Chondrocyte (in vitro differentiated cells): ENCODE measurements at places on chromosomes 6 and 20. TPM values are rescaled to one million over a fixed set of nuclear protein-coding genes. Genes with fewer than 3 reads are reported as not detected.

DNA sequence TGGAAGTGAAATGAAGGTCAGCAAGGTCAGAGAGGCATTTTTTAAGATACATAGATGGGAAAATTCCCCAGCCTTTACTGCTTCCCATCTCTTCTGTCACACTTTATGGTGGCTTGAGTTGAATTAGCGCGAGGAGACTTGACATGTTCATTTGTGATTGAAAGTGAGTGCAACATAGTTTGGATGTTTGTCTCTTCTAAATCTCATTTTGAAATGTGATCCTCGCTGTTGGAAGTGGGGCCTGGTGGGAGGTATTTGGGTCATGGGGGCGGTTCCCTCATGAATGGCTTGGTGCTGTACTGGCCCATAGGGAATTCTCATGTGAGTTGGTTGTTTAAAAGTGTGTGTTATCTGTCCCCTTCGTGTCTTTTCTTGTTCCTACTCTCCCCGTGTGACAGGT, 237.2 kb downstream of the CDKAL1 start:
- no peak overlapping the region for H3K27ac ChIP-seq
- no peak overlapping the region for H3K4me3 ChIP-seq
- no peaks in the 10 kb centered on the region for H3K36me3 ChIP-seq
- DNase-seq: no peak
- no peaks in the 10 kb centered on the region for H3K27me3 ChIP-seq

DNA sequence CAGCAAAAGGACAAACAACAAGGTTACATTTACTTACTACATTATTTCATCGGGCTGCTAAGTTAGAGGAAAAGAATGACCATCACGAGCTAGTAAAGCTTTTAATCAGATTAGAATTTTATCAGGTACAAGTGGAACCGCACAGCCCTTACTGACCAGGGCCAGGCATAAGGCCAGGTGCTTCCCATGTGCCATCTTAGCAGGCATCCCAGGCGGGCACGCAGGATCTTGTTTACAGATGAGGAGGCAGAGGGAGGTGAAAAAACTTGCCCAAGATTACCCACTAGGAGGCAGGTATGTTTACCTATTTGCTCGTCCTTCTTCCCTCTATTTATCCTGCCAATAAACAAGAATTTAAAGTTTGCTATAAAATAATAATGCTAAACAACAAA, 10.7 kb downstream of the EZR start:
- H3K27me3 ChIP-seq: no peaks in the 10 kb centered on the region
- no peak overlapping the region for H3K4me3 ChIP-seq
- H3K4me1 ChIP-seq: peaks cover 30% of the 10 kb centered on the region

Gene VWA7
- 0.15 to 0.62 TPM (median 0.17 TPM) in 3 replicates for total RNA-seq

Gene TNFRSF6B
- total RNA-seq: 0.79 to 0.99 TPM in 2 of 3 replicates, not detected in the other

- H3K27me3 ChIP-seq: no peaks in the 10 kb centered on the region
- H3K4me1 ChIP-seq: no peaks in the 10 kb centered on the region
- no peak for DNase-seq
- H3K36me3 ChIP-seq: no peaks in the 10 kb centered on the region
Observed at GRCh38 chr6:105153676-105154075, 26.1 kb downstream of the POPDC3 start.

Gene TM9SF4
- 64.8 to 87.9 TPM (median 83.7 TPM) in 3 replicates for total RNA-seq

DNA sequence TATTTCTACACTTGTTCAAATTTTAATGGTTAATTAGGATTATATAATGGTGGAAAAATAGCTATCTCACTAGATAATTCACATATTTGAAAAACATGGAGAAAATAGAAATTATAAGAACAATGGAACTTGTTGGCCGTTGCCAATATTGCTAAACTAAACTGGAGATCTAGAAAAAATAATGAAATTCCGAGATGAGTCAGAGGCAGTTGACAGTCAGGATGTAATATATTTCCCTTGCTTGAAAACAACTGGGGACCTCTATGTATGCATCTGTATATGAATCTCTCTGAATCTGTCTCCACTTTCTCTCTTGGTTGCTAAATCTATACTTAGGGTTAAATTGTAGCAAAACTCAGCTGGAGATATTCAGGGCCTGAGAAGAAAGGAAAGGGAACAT, 1108.2 kb upstream of the GJE1 start:
- H3K4me3 ChIP-seq: no peak overlapping the region
- H3K36me3 ChIP-seq: no peaks in the 10 kb centered on the region
- no peak overlapping the region for H3K27ac ChIP-seq
- H3K4me1 ChIP-seq: no peaks in the 10 kb centered on the region
- no peaks in the 10 kb centered on the region for H3K27me3 ChIP-seq

- peaks cover 14% of the 10 kb centered on the region for H3K4me1 ChIP-seq
- no peak for DNase-seq
- H3K27me3 ChIP-seq: no peaks in the 10 kb centered on the region
- H3K27ac ChIP-seq: peak overlapping the region; percentile 62
Observed at GRCh38 chr6:41878961-41879405, 16.2 kb downstream of the USP49 start.

DNA sequence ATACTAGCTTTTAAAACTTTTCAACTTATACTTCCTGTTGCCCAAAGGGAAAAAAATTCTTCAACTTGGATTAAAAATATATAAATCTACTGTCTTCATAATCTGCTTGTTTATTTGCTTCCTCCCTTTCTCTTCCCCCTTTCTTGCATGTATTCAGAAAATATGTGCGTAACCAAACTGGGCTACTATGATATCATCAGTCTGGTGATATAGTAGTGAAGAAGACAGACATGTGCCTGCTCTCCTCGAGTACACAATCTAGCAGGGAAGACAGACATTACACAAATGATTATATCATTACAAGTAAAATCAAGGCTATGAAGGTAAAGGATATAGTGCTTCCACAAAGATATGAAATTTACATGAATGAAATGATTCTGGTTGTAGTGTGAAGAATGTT, 31.0 kb downstream of the IBTK start:
- H3K36me3 ChIP-seq: peaks cover 27% of the 10 kb centered on the region
- DNase-seq: no peak
- H3K27me3 ChIP-seq: no peaks in the 10 kb centered on the region
- H3K27ac ChIP-seq: peak overlapping the region; percentile 23

GRCh38 chr20:40434122-40434521, 254.9 kb downstream of the MAFB start:
- H3K4me3 ChIP-seq: no peak overlapping the region
- H3K36me3 ChIP-seq: no peaks in the 10 kb centered on the region
- peaks cover 4% of the 10 kb centered on the region for H3K4me1 ChIP-seq
- H3K27ac ChIP-seq: no peak overlapping the region

GRCh38 chr6:39923394-39923793, 10.9 kb downstream of the MOCS1 start:
- H3K36me3 ChIP-seq: peaks cover 44% of the 10 kb centered on the region
- no peak for DNase-seq
- no peaks in the 10 kb centered on the region for H3K27me3 ChIP-seq
- no peak overlapping the region for H3K27ac ChIP-seq
- H3K4me3 ChIP-seq: no peak overlapping the region
- H3K4me1 ChIP-seq: peaks cover 22% of the 10 kb centered on the region

Gene LINC00237
- not detected in 3 replicates for total RNA-seq

- H3K27me3 ChIP-seq: peaks cover 25% of the 10 kb centered on the region
- no peaks in the 10 kb centered on the region for H3K4me1 ChIP-seq
- no peak overlapping the region for H3K27ac ChIP-seq
- peak; percentile 68 for DNase-seq
- no peaks in the 10 kb centered on the region for H3K36me3 ChIP-seq
Observed at GRCh38 chr20:41373251-41373783, 6.7 kb upstream of the EMILIN3 start.

DNA sequence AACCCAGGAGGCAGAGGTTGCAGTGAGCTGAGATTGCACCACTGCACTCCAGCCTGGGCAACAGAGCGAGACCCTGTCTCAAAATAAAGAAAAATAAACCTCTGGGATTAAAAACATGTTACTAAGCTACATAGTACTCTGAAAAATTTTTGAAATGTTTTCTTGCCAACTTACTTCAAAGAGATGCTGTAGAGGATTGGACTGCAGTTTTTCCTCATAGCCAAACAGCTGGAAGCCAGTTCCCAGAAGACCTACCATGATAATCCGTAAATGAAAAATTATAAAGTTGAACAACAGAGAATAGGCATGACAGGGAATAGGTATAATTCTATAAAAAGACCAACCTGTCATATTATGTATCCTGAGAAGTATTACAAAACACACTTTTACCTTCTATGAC, 48.0 kb downstream of the RARS2 start:
- H3K27ac ChIP-seq: peak overlapping the region; percentile 41
- peaks cover 28% of the 10 kb centered on the region for H3K36me3 ChIP-seq
- H3K4me1 ChIP-seq: peaks cover 13% of the 10 kb centered on the region
- no peaks in the 10 kb centered on the region for H3K27me3 ChIP-seq

DNA sequence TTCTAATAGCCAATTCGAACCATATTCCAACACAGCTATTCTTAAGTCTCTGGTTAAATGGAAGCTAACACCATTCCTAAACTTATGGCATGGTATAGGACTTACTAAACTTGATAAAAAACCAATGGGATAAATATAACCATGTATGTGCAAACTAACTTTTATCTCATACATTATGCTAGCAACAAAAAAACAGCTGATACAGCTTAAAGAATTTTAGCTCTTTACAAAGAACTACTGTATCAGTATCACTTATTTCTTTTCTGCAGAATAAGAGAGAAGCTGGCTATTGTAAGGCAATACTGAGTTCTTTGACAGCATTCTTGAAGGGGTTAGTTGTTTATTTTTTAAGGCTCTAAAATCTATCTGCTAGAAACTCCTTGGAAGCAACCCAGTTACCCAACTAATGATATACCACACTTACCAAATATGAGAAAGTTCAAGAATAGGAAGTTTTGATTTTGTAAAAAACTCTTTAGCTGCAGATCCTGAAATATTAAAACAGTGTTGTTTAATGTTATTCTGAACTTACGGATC, 44.9 kb downstream of the REPS1 start:
- peaks cover 25% of the 10 kb centered on the region for H3K4me1 ChIP-seq
- H3K27me3 ChIP-seq: no peaks in the 10 kb centered on the region
- no peak for DNase-seq
- no peak overlapping the region for H3K4me3 ChIP-seq
- peaks cover 6% of the 10 kb centered on the region for H3K36me3 ChIP-seq
- H3K27ac ChIP-seq: no peak overlapping the region

DNA sequence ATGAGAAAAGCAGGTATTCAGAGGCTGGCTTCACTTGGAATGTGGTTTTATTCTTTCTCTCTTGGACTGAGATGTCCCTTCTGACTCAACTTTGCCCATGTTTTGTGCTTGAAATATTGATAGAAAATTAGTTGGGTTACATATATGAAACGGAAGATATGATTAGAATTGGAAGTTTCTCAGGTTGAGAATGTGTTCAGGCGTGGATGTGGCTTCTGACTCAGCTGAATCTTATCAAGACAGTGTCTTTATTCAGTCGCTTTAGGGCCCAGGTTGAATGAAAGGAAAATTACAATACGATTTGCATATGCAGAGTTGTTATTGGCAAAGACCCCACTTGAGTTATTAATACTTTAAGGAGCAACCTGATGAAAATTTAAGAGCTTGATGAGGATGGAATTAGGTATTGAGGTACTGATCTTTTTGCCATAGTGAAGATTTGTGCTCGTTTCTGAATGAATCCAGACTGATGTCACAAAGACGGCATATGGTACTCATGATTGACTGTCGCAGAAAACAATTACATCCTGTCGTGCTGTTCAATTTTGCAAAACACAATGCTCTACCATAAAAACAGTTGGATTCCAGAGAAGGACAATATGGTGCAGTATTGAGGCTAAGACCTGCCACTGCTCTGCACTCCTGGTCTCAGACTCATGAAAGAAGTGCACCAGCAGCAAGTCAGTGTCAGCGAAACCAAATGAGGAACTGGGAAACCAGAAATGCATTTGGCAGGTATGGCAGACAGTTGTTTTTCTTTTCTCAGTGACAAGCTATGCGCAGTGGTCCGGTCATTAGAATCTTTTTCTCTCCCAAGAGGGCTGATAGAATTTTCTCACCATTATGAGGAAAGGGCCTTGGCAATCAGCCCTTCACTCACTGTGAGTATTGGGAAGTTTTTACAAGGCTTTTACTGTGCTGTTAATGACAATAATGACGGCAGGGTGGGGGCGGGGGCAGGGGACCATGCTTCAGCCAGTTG, 158.3 kb downstream of the DOK5 start:
- no peak overlapping the region for H3K27ac ChIP-seq
- no peaks in the 10 kb centered on the region for H3K27me3 ChIP-seq
- H3K4me3 ChIP-seq: no peak overlapping the region

Gene RAET1L
- total RNA-seq: not detected in 3 replicates

Gene BPIFA1
- not detected in 3 replicates for total RNA-seq

Gene NCOA3
- total RNA-seq: 38.1 to 56.0 TPM (median 45.2 TPM) in 3 replicates

Gene PRDM1
- total RNA-seq: 0.08 to 0.15 TPM (median 0.15 TPM) in 3 replicates
